HT1080 (cell line): ENCODE measurements at places on chromosomes 12 and 14.

- DNase-seq, result no peak
Measured at GRCh38 chr12:6696690-6697583, 3.7 kb downstream of the PIANP start.

DNA sequence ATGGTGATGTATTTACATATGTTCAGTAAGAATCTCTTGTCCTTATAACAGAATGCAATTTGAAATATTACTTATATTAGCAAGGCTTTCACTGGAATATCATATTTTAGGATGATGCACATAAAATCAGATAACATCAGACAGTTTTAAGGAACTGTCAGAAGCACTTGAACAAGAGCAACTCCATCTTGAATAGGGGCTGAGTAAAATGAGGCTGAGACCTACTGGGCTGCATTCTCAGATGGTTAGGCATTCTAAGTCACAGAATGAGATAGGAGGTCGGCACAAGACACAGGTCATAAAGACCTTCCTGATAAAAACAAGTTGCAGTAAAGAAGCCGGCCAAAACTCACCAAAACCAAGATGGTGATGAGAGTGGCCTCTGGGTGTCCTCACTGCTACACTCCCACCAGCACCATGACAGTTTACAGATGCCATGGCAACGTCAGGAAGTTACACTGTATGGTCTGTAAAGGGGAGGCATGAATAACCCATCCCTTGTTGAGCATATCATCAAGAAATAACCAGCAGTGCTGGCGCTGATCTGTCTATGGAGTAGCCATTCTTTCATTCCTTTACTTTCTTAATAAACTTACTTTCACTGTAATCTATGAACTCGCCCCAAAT is 27.6 kb upstream of the ETV6 start:
- DNase-seq, result peak; percentile 62

DNA sequence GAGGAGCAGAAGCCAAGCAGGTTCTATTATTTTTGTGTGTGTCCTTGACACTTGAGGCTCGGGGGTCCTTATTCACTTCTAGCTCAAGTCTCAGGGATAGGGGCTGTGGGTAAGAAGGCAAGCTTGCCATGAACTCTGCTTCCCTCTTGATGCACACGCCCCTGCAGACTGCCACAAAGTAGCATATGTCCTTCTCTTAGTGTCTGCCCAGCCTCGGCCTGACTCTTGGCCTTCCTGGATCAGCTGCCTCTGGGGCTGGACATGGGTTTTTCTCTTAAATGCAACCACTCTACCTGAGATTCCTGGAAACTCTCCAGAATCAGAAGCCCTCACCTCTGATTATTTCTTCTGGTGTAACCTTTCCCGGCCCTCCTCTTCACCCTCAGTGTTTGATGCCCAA is 28.2 kb upstream of the PEX5 start:
- no peak for DNase-seq

DNA sequence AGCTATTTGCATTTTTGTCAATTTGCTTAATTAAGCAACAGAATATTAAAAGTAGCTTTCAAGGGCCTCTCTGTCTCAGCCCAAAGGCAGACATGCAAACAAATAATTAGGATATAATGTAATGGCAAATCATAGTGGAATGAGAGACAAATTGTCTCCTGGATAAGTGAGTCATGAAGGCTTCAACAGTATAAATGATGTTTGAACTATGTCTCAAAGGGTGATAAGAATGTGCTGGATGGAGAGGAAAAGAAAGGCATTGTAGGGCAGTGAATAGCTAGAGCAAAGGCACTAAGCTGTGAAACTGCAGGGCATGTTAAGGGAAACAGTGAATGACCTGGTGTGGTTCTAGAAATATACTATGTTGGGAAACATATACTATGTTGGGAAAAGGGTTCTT is 53.5 kb upstream of the PPP1R12A start:
- peak; percentile 49 for DNase-seq

GRCh38 chr14:78440356-78440894 is 270.3 kb downstream of the NRXN3 start:
- no peak for DNase-seq

GRCh38 chr14:67167420-67168109 is 21.7 kb upstream of the GARIN2 start:
- DNase-seq, result peak; percentile 42

DNA sequence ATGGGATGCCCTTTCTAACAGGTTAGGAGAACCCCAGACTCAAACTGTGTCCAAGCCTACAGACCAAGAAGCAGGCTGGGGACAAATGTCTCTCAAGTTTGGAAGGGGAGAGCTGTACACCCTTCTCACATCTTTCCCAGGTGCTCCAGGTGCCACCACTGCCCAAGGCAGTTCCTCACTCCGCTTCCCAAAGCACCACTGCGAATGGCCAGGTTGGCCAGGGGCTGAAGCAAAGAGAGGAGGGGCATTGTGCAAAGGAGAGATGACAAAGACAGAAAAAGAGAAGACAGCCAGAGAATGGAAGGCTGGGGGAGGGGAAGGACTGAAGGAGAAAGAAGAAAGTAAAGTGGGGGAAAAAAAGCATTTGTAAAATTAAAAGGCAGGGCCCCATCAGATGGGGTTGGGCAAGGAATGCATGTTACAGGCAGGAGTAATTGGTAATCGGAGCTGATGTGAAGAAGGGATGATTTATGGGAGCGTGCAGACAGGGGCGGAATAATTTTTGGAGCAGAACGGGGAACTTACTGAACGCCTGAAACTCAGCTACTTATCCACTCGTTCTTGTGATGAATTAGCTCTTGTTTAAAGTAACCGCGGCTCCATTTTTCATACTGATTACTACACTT is 165.8 kb downstream of the ESRRB start:
- no peak for DNase-seq

GRCh38 chr14:103456167-103456835 is 66.3 kb downstream of the CKB start:
- DNase-seq, result peak; percentile 51

DNA sequence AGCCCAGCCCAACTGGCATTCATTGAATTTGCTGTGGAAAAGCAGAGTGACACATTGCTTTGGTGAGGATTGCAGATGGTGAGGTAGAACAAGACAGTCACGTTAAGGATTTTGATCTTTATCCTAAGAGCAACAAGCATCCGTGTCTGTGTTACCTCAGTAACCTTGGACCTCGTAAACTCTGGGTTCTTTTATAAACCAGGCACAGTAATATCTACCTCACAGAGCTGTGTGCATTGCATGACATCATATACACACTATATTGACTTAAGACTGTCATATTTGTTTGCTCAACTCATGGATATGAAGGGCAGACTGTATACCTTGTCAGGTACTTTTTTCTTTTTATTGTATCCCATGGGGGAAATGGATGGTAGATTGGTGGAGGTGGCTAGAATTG is 156.2 kb downstream of the ETV6 start:
- no peak for DNase-seq
